Stimulated activated CD4-positive, alpha-beta T cell treated with anti-CD3 and anti-CD28 coated beads, Interleukin-4, amount 100 ng/mL, for 4 hours (primary cell): ENCODE measurements at places on chromosomes 1 and 21.

GRCh38 chr1:10529765-10530164 is 55.0 kb downstream of the PEX14 start:
- DNase-seq = no peak

GRCh38 chr1:80050523-80050922 is 1044.0 kb upstream of the ADGRL4 start:
- DNase-seq = no peak

DNA sequence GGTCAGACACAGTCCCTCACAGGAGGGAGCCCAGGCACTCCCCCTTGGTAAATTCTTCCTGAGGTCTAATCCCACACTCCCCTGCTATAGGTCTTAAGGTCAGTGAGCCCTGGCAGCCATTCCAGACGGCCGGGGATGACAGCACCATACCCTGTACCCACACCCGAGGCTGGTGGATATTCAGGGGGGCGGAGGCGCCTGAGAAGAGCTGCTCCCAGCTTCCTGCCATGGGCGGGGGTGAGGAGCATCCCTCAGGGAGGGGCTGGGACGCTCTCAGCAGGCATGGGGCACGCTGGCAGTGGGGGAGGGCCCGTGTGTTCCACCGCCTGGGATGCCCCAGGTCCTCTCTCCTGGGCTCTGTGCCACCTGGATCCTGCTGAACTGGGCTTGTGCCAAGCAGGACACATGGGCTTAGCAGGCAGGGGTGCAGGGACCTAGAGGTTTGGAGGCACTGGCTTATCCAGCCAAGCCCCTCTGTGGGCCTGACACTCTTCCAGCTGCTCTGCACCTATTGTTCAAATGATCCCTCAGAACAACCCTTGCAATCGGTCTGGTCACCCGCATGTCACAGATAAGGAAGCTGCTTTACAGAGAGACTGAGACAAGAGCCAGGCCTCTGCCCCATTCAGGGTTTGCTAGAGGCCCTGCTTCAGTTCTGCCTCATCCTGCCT is 5.7 kb upstream of the ADGRB2 start:
- no peak for DNase-seq

- DNase-seq = no peak
Measured at GRCh38 chr1:173020138-173020750, 30.5 kb downstream of the TNFSF18 start.

DNA sequence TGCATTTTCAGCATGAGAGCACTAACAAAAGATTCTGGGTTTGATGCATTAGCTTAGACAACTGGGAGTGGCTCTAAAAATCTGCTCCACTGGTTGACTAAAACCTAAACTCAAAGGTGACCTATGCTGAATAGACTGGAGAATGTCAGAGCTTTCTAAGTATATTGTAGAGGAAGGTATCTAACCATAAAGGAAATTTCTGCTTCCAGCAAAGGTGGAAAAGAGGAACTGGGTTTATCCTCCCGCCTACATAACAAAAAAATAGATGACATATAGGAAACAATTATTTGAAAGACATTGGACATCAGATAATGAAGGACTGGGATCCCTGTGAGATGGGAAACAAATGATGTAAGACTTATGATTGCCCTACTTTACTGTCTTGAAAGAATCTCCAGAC is 35.8 kb upstream of the CR2 start:
- no peak for DNase-seq

- no peak for DNase-seq
Measured at GRCh38 chr21:17476006-17476405, 36.8 kb upstream of the CXADR start.

- no peak for DNase-seq
Measured at GRCh38 chr1:246309247-246309884, 197.7 kb downstream of the SMYD3 start.

DNA sequence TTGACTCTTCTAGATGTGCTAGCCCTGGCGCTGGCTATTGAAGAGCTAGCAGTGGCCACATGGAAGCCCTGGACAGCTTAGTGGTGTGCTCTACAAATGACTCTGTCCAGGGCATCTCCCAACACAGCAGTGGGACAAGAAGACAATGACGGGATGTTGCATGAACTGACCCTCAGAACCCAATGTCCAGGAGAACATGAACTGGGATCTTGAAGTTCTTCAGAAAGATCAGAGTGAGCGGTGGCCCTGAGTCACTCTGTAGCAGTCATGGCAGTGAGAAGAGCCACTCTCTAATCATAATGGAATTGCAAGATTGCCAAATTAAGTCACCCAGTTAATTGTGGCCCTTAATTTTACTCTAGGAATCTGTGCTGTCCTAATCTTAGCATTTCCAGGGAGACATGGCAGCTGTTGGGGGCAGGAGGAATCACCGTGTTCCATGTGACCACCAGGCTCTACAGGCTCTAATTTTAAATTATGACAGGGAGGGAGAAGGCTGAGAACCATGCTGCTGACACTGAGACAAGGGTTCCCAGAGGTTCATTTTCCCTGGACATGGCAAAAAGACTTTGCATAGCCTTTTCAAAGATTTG is 10.2 kb upstream of the OBSCN start:
- no peak for DNase-seq

DNA sequence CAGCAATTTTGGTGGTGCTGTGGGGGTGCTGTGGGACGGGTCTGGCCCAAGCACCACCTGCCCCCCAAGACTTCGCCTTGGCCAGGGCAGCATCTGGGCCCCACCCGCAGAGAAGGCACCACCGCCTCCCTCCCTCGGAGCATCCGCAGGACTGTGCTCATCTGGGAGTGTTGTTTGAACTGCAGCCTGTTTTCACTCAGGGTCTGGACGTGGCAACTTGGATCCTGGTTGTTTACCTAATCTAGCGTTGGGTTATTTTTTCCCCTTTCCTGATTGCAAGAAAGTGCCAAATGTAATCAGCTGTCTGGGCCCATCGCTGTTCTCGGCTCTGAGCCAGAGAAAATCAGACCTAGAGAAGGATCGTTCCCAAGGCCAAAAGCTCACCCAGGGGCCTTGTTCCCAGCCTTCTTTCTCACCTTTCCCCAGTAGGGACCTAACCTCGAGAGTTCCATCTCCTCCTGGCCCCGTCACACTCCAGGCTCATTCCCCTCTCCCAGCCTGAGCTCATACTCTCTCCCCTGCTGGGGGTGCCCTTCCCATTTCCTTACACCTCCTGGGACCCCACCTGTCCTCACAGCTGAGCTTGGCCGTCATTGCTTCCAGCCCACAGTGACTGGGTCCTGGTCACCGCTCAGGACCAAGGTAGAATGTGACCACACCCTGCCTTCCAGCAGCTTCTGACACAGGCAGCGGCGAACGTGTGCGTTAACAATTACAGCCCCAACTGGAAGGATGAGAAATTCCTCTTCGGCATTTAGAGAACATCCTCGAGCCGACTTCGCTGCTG is 72.0 kb upstream of the FAM20B start:
- DNase-seq = no peak
